ENCODE measurements at places on chromosomes 11 and 22.

GRCh38 chr22:17703811-17704210 is 65.3 kb downstream of the BCL2L13 start:
- no peak overlapping the region for H3K27ac ChIP-seq
- DNase-seq, result no peak
- H3K4me3 ChIP-seq, result no peak overlapping the region
- H3K36me3 ChIP-seq, result peaks cover 16% of the 10 kb centered on the region
- H3K27me3 ChIP-seq, result no peaks in the 10 kb centered on the region

DNA sequence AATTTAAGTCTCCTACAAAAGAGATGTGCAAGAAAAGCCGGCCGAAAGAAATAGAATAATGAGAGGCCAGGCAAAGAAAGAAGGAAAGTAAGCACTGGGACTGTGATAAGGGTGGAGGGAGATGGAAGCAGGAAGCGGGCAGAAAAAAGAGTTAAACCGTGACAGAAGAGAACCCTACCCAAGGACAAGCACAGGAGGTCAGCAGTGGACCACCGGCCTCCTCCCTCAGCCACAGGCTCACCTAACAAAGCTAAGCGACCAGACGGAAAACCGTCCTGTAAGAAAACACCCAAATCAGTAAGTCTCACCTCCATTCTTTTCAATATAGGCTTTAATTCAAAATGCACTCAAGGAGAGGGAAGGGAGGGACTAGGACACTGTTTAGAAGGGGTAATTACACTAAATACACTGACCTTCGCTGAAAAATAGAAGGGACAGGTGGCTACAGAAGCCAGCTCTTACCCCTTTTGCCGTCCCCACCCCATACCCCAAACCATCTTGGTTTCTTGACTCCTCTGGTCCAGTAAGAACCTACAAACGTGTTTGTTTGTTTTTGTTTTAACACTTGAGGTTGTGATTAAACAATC is 1.9 kb downstream of the FAM181B start:
- H3K4me1 ChIP-seq, result no peaks in the 10 kb centered on the region
- no peak overlapping the region for H3K27ac ChIP-seq
- peak overlapping the region; percentile 57 for H3K4me3 ChIP-seq
- H3K27me3 ChIP-seq, result peaks cover 69% of the 10 kb centered on the region

DNA sequence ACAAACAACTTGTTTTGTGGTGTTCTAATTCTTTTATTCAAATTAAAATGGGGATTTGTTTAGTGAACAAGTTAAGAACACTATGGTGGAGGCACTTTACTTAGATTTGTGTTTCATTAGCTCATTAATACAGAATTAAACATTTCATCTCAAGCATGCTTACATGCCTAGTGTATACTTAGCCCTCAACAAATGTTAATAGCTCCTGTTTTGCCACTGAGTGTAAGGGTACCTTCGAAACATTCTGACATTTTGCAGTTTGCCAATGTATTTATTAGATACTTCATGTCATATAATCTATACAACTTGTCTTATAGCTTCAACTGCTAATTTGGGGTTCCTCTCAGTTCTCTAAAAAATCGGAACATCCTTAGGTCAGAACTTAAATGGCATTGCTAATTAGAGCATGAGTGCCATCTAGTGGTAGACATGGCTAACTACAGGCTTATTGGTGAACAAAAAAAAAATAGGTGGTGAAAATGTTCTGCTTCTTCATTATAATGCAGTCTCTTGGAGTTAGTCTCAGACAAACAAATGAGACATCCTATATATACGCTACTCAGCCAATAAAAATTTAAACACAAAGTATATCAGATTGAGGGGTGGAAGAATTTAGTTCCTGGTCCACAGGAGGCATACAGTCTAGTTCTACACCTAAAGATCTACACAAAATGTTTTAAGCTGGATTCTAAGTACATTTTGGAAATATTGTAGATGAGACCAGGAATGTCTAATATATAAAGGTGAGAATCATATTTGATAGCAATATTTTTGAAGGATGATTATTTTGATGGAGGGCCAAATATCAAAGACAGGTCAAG is 4.9 kb upstream of the CNTN5 start:
- no peak for DNase-seq
- no peak overlapping the region for H3K4me3 ChIP-seq
- H3K4me1 ChIP-seq, result peaks cover 4% of the 10 kb centered on the region
- H3K27me3 ChIP-seq, result peaks cover 5% of the 10 kb centered on the region
- H3K36me3 ChIP-seq, result no peaks in the 10 kb centered on the region

DNA sequence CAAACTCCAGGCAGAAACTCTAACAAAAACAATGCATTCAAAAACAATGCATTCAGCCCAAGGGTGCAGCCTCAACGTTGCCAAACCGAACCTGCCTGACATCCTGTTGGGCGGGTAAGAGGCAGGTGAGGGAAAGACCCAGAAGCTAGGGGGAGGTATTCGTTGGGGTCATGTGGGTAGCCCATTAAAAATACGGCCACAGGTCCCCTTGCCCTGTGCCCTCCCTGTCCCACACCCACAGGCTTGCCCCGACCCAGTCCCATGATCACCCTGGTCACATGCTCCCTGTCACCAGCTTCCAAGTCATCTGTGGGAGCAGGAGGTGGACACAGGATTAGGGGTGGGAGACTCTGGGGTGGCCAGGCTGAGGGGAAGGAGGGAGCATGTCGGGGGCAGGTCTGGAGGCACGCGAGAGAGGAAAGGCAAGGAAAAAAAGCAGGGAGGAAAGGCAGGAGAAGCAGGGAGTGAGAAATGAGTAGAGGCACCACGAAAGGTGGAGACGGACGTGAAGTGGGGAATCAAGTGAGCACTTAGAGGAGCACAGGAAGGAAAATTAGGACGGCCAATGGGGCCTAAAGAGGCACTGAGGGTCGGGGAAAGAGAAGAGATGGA is 683 bp downstream of the PLA2G6 start:
- H3K27ac ChIP-seq, result peak overlapping the region; percentile 96
- peaks cover 18% of the 10 kb centered on the region for H3K36me3 ChIP-seq
- H3K27me3 ChIP-seq, result no peaks in the 10 kb centered on the region
- H3K4me1 ChIP-seq, result peaks cover 30% of the 10 kb centered on the region

- H3K36me3 ChIP-seq, result no peaks in the 10 kb centered on the region
- peaks cover 34% of the 10 kb centered on the region for H3K27me3 ChIP-seq
- H3K4me1 ChIP-seq, result no peaks in the 10 kb centered on the region
Measured at GRCh38 chr22:47602732-47603131, 840.3 kb downstream of the TBC1D22A start.

- H3K4me1 ChIP-seq, result peaks cover 29% of the 10 kb centered on the region
- DNase-seq, result no peak
- H3K4me3 ChIP-seq, result peak overlapping the region; percentile 94
- H3K27ac ChIP-seq, result peak overlapping the region; percentile 87
- H3K27me3 ChIP-seq, result peaks cover 3% of the 10 kb centered on the region
Measured at GRCh38 chr11:73760135-73760678, 667 bp downstream of the RAB6A start.

DNA sequence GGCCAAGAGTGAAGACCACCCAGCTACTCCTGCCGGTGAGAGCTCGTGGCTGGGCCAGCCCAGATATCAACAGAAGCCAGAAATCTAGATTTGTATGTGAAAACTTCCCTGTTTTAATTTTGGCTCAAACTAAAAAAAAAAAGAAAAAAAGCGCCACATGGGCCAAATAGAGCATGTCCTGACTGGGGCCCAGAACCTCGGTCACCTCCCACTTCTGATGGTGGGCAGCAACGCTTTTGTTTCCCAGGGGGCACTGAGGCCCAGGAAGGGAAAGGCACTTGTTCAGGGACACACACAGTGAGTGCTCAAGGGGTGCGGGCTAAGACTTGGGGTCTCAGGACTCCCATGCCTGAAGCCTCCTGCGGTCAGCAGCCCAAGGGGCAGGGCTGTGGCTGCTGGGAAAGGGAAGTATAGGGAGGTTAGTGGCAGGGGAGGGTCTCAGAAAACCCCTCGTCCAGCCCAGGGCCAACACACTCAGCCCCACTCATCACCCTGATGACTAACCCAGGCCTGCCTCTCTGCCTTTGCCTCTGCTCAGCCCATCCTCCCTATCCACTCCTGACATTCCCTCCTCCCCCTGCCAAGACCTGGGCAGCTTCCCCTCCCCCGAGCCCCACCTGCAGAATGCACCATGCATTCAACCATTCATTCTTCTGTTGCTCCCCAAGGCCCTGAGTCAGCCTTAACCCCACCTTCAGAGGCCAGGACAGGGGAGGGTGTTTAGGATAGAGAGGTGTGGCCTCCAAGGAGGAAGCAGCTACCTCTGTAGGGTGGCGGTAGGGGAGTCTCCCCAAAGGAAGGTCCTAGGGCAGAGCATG is 30.0 kb upstream of the TCF20 start:
- H3K4me3 ChIP-seq, result peak overlapping the region; percentile 80
- peaks cover 42% of the 10 kb centered on the region for H3K4me1 ChIP-seq
- peaks cover 3% of the 10 kb centered on the region for H3K36me3 ChIP-seq
- H3K27me3 ChIP-seq, result peaks cover 7% of the 10 kb centered on the region
- no peak for DNase-seq

- H3K36me3 ChIP-seq, result peaks cover 76% of the 10 kb centered on the region
- H3K27me3 ChIP-seq, result no peaks in the 10 kb centered on the region
- H3K27ac ChIP-seq, result peak overlapping the region; percentile 46
Measured at GRCh38 chr22:20805972-20806471, 32.1 kb downstream of the SERPIND1 start.

GRCh38 chr11:28009388-28009787 is 98.6 kb downstream of the KIF18A start:
- DNase-seq, result no peak
- no peak overlapping the region for H3K4me3 ChIP-seq
- H3K36me3 ChIP-seq, result no peaks in the 10 kb centered on the region
- no peaks in the 10 kb centered on the region for H3K27me3 ChIP-seq
- H3K27ac ChIP-seq, result no peak overlapping the region

- H3K27ac ChIP-seq, result no peak overlapping the region
- DNase-seq, result no peak
- no peaks in the 10 kb centered on the region for H3K27me3 ChIP-seq
- H3K4me3 ChIP-seq, result no peak overlapping the region
- peaks cover 71% of the 10 kb centered on the region for H3K36me3 ChIP-seq
Measured at GRCh38 chr11:108097179-108097578, 24.2 kb upstream of the ACAT1 start.

DNA sequence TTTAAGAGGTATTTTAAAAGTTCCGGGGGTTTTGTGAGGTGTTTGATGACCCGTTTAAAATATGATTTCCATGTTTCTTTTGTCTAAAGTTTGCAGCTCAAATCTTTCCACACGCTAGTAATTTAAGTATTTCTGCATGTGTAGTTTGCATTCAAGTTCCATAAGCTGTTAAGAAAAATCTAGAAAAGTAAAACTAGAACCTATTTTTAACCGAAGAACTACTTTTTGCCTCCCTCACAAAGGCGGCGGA is 193 bp upstream of the MALAT1 start:
- no peaks in the 10 kb centered on the region for H3K27me3 ChIP-seq
- no peak overlapping the region for H3K27ac ChIP-seq
- no peak overlapping the region for H3K4me3 ChIP-seq
- DNase-seq, result no peak
- H3K4me1 ChIP-seq, result peaks cover 28% of the 10 kb centered on the region
- no peaks in the 10 kb centered on the region for H3K36me3 ChIP-seq

DNA sequence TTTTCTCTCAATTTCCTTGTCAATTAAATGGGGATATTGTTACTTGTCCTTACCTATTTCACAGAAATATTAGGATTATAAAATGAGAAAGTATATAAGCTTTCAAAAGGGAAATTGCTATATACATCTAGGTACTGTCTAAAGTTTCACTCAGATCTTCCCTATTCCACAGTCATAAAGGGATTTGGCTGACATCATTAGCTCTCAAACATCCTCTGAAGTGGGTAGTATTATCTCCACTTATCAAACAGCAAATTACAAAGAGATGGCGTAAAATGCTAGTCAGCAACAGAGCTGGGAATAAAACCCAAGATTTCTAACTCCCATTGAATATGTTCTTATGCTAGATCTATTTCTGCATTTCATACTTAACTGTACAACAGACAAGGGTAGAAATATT is 50.9 kb downstream of the SLC25A17 start:
- DNase-seq, result no peak
- no peaks in the 10 kb centered on the region for H3K27me3 ChIP-seq
- H3K27ac ChIP-seq, result no peak overlapping the region
- no peak overlapping the region for H3K4me3 ChIP-seq

GRCh38 chr11:7590529-7590928 is 76.7 kb downstream of the PPFIBP2 start:
- H3K27ac ChIP-seq, result no peak overlapping the region
- no peaks in the 10 kb centered on the region for H3K36me3 ChIP-seq
- peaks cover 5% of the 10 kb centered on the region for H3K4me1 ChIP-seq
- H3K4me3 ChIP-seq, result no peak overlapping the region

- H3K27ac ChIP-seq, result no peak overlapping the region
- DNase-seq, result no peak
- no peak overlapping the region for H3K4me3 ChIP-seq
- H3K4me1 ChIP-seq, result no peaks in the 10 kb centered on the region
- no peaks in the 10 kb centered on the region for H3K27me3 ChIP-seq
Measured at GRCh38 chr11:10518891-10519290, 22.1 kb downstream of the RNF141 start.

GRCh38 chr22:45785458-45785857 is 113.8 kb downstream of the ATXN10 start:
- no peaks in the 10 kb centered on the region for H3K27me3 ChIP-seq
- H3K4me1 ChIP-seq, result peaks cover 6% of the 10 kb centered on the region
- peak overlapping the region; percentile 31 for H3K27ac ChIP-seq
- H3K36me3 ChIP-seq, result peaks cover 7% of the 10 kb centered on the region
- H3K4me3 ChIP-seq, result no peak overlapping the region
- no peak for DNase-seq

GRCh38 chr11:111514216-111515031 is at the start of gene HOATZ:
Gene HOATZ, plus strand, starts transcription at chr11:111514778. Its CDS starts 7 bp downstream, at chr11:111514785.
- H3K4me3 ChIP-seq, result no peak within 1 kb of the TSS
- H3K27ac ChIP-seq, result no peak within 1 kb of the TSS
- no peaks in the 10 kb centered on the region for H3K36me3 ChIP-seq
- H3K27me3 ChIP-seq, result peaks cover 47% of the 10 kb centered on the region

DNA sequence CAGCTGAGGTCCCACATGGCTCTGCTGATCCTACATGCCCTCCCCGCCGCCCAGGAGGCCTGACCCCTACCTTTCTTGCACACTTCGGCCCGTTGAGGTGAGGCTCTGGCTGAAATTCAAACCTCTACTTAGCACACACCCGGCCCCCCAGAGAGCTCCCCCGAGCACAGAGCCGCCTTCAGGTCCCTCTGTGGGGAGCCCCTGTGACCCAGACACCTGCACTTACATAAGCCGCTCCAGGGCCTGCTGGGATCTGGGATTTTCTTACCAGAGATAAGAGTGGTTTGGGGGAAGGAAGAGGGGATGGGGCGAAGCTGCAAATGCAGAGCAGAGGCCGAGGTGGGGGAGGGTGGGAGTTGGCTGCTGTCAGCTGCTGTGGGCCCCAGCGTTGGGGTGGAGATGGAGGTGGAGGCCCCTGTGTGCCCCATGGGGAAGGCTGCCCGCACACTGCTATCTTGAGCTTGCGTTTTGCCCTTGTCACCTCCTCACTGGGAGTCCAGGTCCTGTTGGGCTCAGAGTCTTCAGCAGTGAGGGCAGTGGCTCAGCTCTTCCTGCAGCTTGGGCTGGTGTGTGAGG is 30.6 kb downstream of the CAPN1 start:
- H3K4me1 ChIP-seq, result peaks cover 23% of the 10 kb centered on the region
- peak overlapping the region; percentile 77 for H3K27ac ChIP-seq
- no peak overlapping the region for H3K4me3 ChIP-seq
- H3K27me3 ChIP-seq, result no peaks in the 10 kb centered on the region
- H3K36me3 ChIP-seq, result peaks cover 13% of the 10 kb centered on the region
- DNase-seq, result no peak
